Left kidney (tissue), 8 donors: ENCODE measurements at places on chromosomes 1 and 21. TPM values are rescaled to one million over a fixed set of nuclear protein-coding genes. Genes with fewer than 3 reads are reported as not detected.

LINGO4 gene
- not detected for polyA plus RNA-seq

BTBD8 gene
- polyA plus RNA-seq = 9.0 TPM

KPRP gene
- polyA plus RNA-seq = not detected

CATSPERE gene
- polyA plus RNA-seq = 2.7 TPM

KCNE2 gene
- 1.8 TPM for polyA plus RNA-seq

ETNK2 gene
- 26.8 TPM for polyA plus RNA-seq

CLCNKB gene
- polyA plus RNA-seq = 37.2 TPM

RHEX gene
- 6.2 TPM for polyA plus RNA-seq
